ENCODE measurements at places on chromosomes 5 and 9.
A peak's percentile ranks its signal among the peaks of the same experiment; 100 is the strongest.

DNA sequence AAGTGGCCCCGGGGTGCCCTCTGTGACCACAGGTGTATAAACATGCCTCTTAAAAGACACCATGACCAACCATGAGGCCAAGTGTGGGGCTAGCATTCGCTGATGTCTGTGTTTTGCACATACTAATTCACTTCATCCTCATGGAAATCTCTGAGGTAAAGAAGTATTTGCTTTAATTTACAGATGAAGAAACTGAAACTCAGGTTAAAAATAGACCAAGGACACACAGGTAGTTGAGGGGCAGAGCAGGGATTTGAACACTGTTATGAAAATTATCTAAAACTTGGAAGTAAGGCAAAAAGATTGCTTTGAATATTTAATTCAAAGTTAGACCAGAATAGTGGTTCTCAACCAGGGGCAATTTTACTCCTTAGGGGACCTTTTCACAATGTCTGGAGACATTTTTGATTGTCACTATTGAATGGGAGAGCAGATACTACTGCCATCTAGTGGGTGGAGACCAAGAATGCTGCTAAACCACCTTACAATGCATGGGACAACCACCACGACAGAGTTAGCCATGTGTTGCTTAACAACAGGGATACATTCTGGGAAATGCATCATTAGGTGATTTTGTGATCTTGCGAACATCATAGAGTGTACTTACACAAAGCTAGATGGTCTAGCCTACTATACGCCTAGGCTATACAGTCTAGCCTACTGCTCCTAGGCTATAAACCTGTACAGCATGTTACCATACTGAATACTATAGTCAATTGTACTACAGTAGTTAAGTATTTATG lies 8.0 kb upstream of the FXN start:
- H3K27me3 ChIP-seq, result peaks cover 3% of the 10 kb centered on the region
- no peak for DNase-seq
- no peaks in the 10 kb centered on the region for H3K4me1 ChIP-seq

GRCh38 chr9:124293718-124294506 lies 36.2 kb downstream of the NEK6 start:
- DNase-seq, result no peak
- H3K36me3 ChIP-seq, result no peaks in the 10 kb centered on the region

GRCh38 chr9:105062222-105062855 lies 134.4 kb upstream of the ABCA1 start:
- peak; percentile 68 for DNase-seq
- H3K4me3 ChIP-seq, result peak overlapping the region; percentile 65
- peaks cover 36% of the 10 kb centered on the region for H3K4me1 ChIP-seq
- peaks cover 30% of the 10 kb centered on the region for H3K27me3 ChIP-seq

- no peak overlapping the region for H3K27ac ChIP-seq
- DNase-seq, result no peak
- H3K4me3 ChIP-seq, result no peak overlapping the region
- H3K36me3 ChIP-seq, result peaks cover 13% of the 10 kb centered on the region
These were observed 40.0 kb upstream of the PHYKPL start for GRCh38 chr5:178272591-178272990.

GRCh38 chr5:1909346-1909985 lies 26.7 kb upstream of the IRX4 start:
- no peak overlapping the region for H3K4me3 ChIP-seq
- H3K27ac ChIP-seq, result no peak overlapping the region
- peaks cover 5% of the 10 kb centered on the region for H3K36me3 ChIP-seq
- no peak for DNase-seq
- H3K27me3 ChIP-seq, result peaks cover 11% of the 10 kb centered on the region

- peaks cover 10% of the 10 kb centered on the region for H3K4me1 ChIP-seq
- no peak overlapping the region for H3K4me3 ChIP-seq
- H3K36me3 ChIP-seq, result no peaks in the 10 kb centered on the region
- H3K27ac ChIP-seq, result no peak overlapping the region
- no peak for DNase-seq
- H3K27me3 ChIP-seq, result peaks cover 4% of the 10 kb centered on the region
These were observed 150.3 kb downstream of the GIN1 start for GRCh38 chr5:102969641-102970040.

GRCh38 chr9:19033015-19033414 lies at the start of gene SAXO1:
TSS of gene SAXO1 (minus strand) at chr9:19033209. CDS start at chr9:19032908, 301 bp downstream.
- no peak for DNase-seq
- H3K27ac ChIP-seq, result no peak within 1 kb of the TSS
- H3K36me3 ChIP-seq, result peaks cover 3% of the 10 kb centered on the region
- H3K27me3 ChIP-seq, result peaks cover 4% of the 10 kb centered on the region
- no peak within 1 kb of the TSS for H3K4me3 ChIP-seq

- peak; percentile 60 for DNase-seq
- no peaks in the 10 kb centered on the region for H3K36me3 ChIP-seq
- no peaks in the 10 kb centered on the region for H3K27me3 ChIP-seq
- H3K4me3 ChIP-seq, result no peak overlapping the region
- H3K27ac ChIP-seq, result no peak overlapping the region
These were observed 4.4 kb upstream of the ST6GALNAC6 start for GRCh38 chr9:127903557-127904475.

Data from glutamatergic neuron (in vitro differentiated cells).